MCF 10A (cell line): ENCODE measurements at places on chromosomes 5 and 9.
A peak's percentile ranks its signal among the peaks of the same experiment; 100 is the strongest.

- H3K27me3 ChIP-seq: no peaks in the 10 kb centered on the region
- no peak overlapping the region for H3K4me3 ChIP-seq
- DNase-seq: no peak
- no peaks in the 10 kb centered on the region for H3K4me1 ChIP-seq
- no peak overlapping the region for H3K27ac ChIP-seq
Observed at GRCh38 chr5:14497311-14497710, 84.3 kb upstream of the OTULINL start.

DNA sequence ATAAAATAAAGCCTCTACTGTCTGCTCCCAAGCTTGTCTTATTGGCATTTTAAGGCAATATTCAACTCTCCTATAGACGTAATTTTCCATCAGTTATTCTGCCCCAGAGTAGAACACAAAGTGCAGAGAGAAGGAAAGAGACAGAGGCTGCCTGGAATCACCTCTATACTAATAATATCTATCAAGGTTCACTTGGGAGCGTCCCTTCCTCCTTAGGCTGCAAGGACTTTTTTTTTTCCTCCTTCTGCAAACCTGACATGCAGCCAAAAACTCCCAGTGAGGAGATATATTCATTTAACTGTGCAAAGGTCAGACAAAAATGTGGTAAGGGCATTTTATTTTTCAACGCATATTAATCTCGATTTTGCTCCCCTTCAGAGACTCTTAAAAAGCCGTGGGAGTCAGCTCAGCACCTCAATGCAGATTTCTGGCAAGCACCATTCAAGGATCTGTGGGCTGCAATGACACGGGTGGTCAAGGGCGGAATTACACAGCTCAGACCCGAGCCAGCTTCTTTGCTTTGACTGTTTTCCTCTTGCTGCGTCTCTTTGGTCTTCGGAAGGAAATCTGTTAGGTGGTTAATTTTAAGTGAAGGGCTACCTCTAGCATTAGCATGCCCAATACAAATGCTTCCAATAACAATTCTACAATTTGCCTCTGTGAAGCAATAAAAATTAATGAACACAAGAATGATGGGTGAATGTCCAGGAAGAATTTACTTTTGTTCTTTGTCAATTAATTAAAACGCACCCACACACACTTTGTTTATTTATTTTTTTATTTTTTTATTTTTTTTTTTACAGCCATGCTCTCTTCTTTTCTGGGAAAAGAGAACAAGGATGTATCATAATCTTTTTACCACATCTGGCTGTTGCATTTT lies 587.7 kb upstream of the GRAMD2B start:
- H3K27ac ChIP-seq: no peak overlapping the region
- DNase-seq: peak; percentile 33
- H3K36me3 ChIP-seq: no peaks in the 10 kb centered on the region
- no peak overlapping the region for H3K4me3 ChIP-seq

- no peaks in the 10 kb centered on the region for H3K4me1 ChIP-seq
- H3K27me3 ChIP-seq: peaks cover 70% of the 10 kb centered on the region
- no peak overlapping the region for H3K4me3 ChIP-seq
Observed at GRCh38 chr5:6487081-6487480, 38.4 kb downstream of the UBE2QL1 start.

GRCh38 chr5:178537467-178538371 lies 52.5 kb downstream of the COL23A1 start:
- no peak for DNase-seq
- no peaks in the 10 kb centered on the region for H3K36me3 ChIP-seq
- H3K27ac ChIP-seq: no peak overlapping the region
- H3K27me3 ChIP-seq: no peaks in the 10 kb centered on the region

- no peaks in the 10 kb centered on the region for H3K4me1 ChIP-seq
- no peaks in the 10 kb centered on the region for H3K36me3 ChIP-seq
- no peak overlapping the region for H3K27ac ChIP-seq
- DNase-seq: peak; percentile 8
Observed at GRCh38 chr9:11312966-11313365, 700.2 kb upstream of the PTPRD start.

DNA sequence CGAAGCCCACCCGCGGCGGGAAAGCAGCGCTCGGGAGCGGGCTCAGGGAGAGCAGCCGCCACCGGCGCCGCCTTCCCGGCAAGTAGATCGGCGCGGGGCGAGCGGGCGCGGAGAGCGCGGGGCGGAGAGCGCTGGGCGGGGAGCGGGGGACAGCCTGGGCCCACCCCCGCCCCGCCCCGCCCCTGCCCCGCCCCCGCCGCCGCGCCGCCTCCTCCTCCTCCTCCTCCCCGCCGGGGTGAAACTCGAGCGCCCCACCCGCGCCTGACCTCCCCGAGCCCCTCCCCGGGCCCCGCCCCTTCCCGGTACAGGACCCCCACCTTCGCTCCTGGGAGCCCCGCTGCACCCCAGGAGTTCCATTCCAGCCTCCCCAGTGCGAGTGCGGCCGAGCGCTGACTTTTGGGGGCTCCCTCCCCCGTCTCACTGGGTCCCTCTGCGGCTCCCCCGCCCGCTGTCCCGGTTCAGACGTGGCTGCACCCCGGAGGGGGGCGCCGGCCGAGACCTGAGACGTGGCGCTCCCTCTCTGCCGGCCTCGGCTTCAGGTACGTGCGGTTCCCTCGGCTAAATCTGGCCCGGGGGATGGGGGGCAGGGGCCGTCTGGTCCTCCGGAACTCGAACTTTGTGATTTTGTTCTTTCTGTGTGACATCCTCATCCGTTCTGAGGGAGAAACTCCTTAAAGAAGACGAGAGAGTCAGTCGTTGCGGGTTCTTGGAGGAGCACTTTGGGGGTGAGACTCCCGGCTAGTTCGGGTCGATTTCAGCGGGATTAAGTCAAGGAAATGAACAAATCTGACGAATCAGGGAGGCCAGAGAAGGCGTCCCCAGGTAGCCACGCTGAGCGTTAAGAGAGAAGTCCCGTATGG lies at the start of gene SEMA5A:
SEMA5A (minus strand) TSS at position 84 of the 860 bp plus-strand sequence. CDS start 166,129 bp downstream, outside the sequence.
- no peaks in the 10 kb centered on the region for H3K36me3 ChIP-seq
- peak within 1 kb of the TSS; percentile 27 for H3K27ac ChIP-seq
- peak; percentile 21 for DNase-seq
- H3K4me3 ChIP-seq: peak within 1 kb of the TSS; percentile 73

GRCh38 chr9:21817176-21817575 lies 14.7 kb downstream of the MTAP start:
- H3K4me3 ChIP-seq: no peak overlapping the region
- peaks cover 3% of the 10 kb centered on the region for H3K36me3 ChIP-seq
- H3K4me1 ChIP-seq: no peaks in the 10 kb centered on the region
- no peaks in the 10 kb centered on the region for H3K27me3 ChIP-seq
- peak; percentile 80 for DNase-seq

GRCh38 chr5:158119961-158120723 lies 261.2 kb upstream of the CLINT1 start:
- peaks cover 21% of the 10 kb centered on the region for H3K27me3 ChIP-seq
- no peak overlapping the region for H3K4me3 ChIP-seq
- peaks cover 7% of the 10 kb centered on the region for H3K36me3 ChIP-seq
- H3K27ac ChIP-seq: no peak overlapping the region
- peak; percentile 27 for DNase-seq
- peaks cover 13% of the 10 kb centered on the region for H3K4me1 ChIP-seq

DNA sequence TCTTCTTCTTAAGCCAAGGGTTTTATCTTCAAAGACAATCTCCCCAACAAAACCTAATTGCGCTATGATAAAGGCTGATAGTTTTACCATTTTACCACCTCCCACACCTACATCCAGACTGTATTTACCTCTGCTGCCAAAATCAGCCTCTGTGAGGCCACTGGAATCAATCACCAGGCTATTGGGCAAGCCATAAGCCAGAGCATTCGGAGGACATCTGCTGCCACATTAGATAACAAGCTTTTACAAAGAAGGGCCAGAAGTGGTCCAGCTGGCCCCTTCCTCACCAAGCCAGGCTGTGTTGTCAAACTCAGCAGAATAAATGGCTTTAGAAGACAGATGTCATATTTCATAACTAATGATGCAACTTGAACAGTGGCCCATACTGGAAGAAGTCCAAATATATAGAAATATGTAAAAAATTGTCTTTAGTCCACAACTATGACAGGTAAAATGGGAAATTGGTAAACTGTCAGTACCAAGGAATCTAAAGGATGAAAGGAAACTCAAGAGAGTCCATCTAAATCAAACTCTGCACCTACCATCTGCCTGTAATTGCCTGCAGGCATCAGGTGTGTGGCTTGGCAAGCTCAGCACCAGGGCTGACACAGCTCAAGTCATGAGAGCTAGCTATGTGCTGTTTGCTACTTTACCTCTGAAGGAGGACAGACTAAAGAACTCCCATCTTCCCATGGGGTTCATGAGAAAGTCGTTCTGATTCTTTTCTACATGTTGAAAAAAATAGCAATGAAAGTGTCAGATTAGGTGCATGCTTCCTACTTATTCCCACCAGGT lies 16.1 kb downstream of the SLC45A2 start:
- no peak overlapping the region for H3K4me3 ChIP-seq
- H3K36me3 ChIP-seq: no peaks in the 10 kb centered on the region
- H3K27me3 ChIP-seq: no peaks in the 10 kb centered on the region
- peak; percentile 27 for DNase-seq
- no peak overlapping the region for H3K27ac ChIP-seq
- no peaks in the 10 kb centered on the region for H3K4me1 ChIP-seq

DNA sequence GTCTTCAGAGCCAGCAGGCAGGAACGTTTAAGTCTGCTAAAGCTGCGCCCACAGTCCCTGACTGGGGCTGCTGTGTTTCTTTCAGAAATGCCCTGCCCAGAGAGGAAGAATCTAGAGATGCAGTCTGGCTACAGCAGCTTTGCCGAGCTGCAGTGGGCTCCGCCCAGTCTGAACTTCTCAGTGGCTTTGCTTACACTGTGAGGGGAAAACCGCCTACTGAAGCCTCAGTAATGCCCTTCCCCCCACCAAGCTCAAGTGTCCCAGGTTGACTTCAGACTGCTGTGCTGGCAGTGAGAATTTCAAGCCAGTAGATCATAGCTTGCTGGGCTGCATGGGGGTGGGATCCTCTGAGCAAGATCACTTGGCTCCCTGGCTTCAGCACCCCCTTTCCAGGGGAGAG lies 78.4 kb downstream of the SREK1 start:
- H3K4me3 ChIP-seq: no peak overlapping the region
- no peaks in the 10 kb centered on the region for H3K4me1 ChIP-seq
- DNase-seq: no peak

DNA sequence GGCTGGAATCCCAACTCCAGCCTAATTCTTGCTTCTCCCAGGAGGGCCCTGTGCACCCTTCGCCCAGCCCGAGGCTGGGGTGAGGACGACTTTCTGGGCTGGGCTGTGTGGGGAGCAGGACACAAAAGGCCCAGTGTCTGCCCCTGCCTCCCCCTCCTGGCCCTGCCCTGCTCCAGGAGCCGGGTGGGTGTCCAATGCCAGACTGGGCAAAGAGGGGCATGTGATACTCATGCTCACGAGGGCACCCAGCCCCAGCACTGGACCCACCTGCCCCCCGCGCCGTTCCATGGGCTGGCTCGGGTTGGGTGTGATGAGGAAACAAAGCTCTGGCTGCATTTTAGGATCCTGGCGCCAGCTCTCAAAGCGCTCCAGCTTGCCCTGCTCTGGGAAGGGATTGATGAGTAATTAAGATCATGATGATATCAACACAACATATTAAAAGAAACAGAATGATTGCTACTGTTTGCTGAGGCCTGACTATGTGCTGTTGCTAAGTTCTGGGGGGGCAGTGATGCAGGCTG lies 30.7 kb downstream of the LHX2 start:
- H3K27ac ChIP-seq: no peak overlapping the region
- H3K27me3 ChIP-seq: peaks cover 16% of the 10 kb centered on the region
- no peaks in the 10 kb centered on the region for H3K36me3 ChIP-seq

DNA sequence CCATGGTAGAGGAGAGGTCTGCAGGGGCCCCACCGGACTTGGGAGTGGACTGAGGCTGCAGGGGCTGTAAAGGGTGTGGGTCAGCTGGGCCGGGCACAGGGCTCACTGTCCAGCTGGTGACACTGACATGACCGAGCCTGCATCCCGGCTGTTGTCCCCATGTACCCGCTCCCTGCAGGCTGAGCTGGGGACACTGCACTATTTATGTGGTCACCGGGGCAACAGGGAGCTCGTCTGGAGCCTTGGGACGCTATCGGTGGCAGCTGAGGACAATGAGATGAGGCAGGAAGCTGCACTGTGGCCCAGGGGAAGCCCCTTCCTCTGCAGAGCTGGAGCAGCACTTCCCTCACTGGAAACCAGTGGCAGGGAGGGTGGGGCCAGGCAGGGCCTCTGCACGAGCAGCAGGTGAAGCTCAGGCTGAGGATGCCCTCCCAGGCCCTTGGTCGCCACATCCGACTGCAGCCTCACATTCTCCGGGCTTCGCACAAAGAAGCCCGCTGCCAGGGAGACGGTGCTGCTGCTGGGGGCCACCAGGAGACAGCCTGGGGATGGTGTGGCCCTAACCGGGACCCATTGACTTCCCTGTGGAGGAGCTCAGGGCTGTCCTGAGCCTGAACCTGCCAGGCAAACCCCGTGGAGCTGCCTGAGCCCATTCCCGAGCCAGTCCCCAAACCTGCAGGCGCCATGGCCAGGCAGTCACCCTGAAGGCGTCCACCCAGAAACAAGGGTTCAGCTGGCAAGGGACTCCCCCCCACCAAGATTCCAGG lies 26.4 kb downstream of the ZDHHC11B start:
- no peak for DNase-seq
- H3K4me1 ChIP-seq: no peaks in the 10 kb centered on the region
- H3K27me3 ChIP-seq: peaks cover 10% of the 10 kb centered on the region
- no peak overlapping the region for H3K4me3 ChIP-seq

DNA sequence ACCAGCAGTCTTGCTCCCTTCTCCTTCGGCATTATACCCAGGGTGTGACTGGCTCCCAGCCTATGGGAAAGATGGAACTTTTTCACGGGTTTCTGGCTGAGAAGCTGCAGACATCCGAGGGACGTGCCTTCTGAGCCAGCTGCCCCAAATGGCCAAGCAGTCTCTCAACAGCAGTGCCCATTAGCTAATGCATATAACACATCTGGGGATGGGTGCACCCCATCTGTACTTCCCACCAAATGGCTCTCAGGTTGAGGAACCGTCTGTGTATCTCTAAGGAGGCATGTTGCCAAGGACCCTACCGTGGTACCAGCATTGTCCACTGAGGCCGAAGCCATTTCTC lies 25.0 kb downstream of the C5orf15 start:
- H3K4me1 ChIP-seq: no peaks in the 10 kb centered on the region
- no peak for DNase-seq
- H3K4me3 ChIP-seq: no peak overlapping the region
- H3K27me3 ChIP-seq: no peaks in the 10 kb centered on the region
- no peaks in the 10 kb centered on the region for H3K36me3 ChIP-seq
- no peak overlapping the region for H3K27ac ChIP-seq

- H3K36me3 ChIP-seq: no peaks in the 10 kb centered on the region
- no peaks in the 10 kb centered on the region for H3K4me1 ChIP-seq
- H3K4me3 ChIP-seq: no peak overlapping the region
- H3K27me3 ChIP-seq: no peaks in the 10 kb centered on the region
- no peak overlapping the region for H3K27ac ChIP-seq
- DNase-seq: no peak
Observed at GRCh38 chr5:180974612-180975315, 13.9 kb upstream of the BTNL3 start.

DNA sequence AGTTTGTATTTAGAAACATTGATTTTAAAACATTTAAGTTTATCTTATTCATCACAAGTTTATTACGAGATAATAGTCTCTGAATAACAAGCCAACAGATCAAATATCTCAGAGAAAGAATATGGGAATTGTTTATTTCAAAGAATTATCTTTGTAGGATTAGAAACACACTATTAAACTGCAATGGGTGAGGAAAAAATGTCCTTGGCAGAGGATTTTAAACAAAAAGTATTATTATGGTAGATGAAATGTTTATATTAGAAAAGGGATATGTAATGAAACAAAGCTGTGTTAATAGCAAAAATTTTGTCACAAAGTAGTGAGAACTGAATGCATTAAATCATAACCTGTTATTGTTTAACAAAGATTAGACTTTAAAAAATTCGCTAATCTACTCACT lies 1382.9 kb upstream of the DMAC1 start:
- no peak for DNase-seq
- peaks cover 49% of the 10 kb centered on the region for H3K27me3 ChIP-seq
- no peaks in the 10 kb centered on the region for H3K4me1 ChIP-seq
- H3K27ac ChIP-seq: no peak overlapping the region
